ENCODE measurements at places on chromosomes 13 and 19.

DNA sequence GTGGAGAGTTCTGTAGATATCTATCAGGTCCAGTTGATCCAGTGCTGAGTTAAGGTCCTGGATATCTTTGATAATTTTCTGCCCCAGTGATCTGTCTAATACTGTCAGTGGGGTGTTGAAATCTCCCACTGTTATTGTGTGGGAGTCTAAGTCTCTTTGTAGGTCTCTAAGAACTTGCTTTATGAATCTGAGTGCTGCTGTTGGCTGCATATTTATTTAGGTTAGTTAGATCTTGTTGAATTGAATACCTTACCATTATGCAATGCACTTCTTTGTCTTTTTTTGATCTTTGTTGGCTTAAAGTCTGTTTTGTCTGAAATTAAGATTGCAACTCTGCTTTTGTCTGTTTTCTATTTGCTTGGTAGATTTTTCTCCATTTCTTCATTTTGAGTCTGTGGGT is 15.4 kb downstream of the AP1M1 start:
- DNase-seq: no peak

DNA sequence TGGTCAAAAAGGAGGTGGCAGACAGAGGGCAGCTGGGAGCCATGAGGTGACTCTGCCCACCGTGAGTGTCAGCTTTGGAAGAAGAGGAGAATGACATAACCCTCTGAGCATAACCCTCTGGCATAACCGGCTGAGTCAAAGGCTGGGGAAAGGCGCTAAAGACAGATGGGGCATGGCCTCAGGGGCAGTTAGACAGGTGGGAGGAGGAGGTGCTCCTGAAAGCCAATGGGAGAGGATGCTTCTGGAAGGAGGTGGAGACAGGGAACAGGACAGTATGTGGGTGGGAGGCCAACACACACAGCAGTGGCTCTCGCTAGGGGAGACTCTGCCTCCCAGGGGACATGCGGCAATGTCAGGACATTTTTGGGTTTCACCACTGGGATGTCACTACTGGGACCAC is 17.1 kb downstream of the ELAVL1 start:
- DNase-seq: no peak

GRCh38 chr13:23696610-23697009 is 126.4 kb downstream of the TNFRSF19 start:
- no peak for DNase-seq

DNA sequence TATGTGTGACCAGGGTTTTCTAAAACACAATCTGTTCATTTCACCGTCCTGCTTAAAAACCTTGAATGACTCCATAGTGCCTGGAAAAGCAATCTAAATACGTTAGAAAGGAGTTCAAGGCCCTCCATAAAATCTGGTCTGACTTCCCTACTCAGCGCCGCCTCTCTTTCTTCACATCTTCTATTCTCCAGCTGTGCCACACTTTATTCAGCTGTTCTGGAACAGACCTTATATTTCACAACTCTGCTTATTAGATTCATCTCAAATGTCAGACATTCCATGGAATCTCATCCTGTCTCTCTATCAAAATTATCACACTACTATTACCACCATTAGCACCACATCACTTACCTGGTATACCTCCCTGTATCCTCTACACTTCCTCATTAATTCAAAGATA is 19.8 kb upstream of the SPART start:
- no peak for DNase-seq

- no peak for DNase-seq
These were observed 116.1 kb downstream of the PTPRS start for GRCh38 chr19:5224480-5224879.

- peak; percentile 80 for DNase-seq
These were observed 46.2 kb downstream of the ACTN4 start for GRCh38 chr19:38693380-38694223.

DNA sequence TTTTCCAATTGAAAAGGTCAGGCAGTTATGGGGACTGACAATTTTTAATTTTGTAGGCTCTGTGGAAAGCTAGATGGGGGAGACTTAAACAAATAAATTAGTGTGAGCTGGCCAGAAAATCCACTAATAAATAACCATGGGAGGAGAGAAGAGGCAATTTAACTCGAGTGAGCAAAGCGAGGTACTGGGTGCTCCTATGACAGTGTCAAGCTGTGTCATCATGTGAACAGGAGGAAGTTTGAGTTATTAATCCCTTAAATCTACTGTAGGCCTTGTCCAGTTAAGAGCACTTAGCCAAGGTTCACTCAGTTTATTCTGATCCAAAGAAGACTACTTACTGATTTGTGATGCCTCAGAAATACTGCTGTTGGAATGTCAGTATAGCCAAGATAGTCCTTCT is 122.8 kb downstream of the OXGR1 start:
- DNase-seq: no peak

DNA sequence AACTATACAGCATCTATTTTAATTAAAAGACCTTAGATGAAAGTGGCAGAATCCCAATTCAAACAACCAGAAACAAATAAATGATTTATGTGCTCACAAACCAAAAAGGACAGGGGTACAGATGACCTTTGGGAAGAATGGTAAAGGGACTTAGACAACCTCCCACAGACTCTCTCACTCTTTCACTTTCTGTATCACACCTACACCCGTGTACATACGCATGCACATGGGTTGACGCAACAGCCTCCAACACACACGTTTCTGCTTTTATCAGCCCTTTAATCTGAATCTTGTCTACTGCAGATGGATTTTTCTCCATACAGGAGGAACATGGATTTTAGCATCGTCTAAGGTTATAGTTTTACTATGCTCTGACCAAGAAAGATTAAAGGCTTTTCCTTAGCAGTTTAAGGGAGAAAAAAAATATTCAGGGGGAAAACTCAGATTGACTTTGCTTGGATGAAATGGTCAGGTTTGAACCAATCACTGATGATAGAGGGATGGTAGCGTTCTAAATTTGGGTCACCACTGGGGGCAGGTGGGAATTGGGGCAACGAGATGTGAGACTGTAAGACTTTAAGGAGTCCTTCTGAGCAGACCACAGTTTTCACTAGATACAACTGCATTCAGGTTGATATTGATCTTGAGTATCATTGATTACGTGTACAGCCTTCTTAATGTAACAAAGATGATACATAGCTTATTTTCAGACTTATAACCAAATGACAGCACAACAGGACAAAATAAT is 166.1 kb downstream of the ITGBL1 start:
- DNase-seq: no peak

DNA sequence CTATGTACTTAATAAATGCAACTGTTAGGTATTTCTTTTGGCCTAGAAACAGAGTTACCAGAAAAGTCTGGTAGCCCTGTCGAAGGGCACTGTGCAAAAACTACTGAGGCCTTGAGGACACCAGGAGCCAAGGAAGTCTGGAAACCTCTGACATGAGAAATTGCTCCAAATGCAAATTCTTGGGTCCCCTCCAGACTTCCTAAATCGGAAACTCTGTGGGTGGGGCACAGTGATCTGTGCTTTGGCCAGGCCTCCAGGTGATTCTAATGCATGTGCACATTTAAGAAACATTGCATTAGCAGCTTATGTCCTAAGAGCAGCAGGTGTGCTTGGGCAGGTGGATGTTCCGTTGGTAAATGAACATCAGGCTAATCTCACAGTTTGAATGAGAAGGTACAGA is 50.0 kb downstream of the STARD13 start:
- no peak for DNase-seq

DNA sequence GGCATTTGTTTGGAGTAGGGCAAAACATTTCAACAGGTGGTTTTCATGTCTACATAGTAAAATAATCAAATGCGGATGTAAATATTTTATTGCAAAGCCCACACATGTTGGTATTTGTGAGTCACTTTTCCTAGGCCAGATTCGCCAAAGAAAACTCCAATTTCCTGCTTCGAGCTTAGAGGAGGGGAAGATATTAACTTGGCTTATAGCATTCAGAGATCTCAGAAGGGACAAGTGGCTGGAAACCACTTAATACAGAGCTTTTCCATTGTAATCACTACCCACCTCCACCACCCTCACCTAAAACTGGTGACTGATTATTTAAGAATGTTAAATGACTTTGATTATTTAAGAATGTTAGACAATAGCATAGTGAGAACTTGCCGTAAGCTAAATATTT is 530.6 kb upstream of the SPRY2 start:
- DNase-seq: no peak

GRCh38 chr19:46844067-46844489 is 6.6 kb downstream of the AP2S1 start:
- DNase-seq: no peak

DNA sequence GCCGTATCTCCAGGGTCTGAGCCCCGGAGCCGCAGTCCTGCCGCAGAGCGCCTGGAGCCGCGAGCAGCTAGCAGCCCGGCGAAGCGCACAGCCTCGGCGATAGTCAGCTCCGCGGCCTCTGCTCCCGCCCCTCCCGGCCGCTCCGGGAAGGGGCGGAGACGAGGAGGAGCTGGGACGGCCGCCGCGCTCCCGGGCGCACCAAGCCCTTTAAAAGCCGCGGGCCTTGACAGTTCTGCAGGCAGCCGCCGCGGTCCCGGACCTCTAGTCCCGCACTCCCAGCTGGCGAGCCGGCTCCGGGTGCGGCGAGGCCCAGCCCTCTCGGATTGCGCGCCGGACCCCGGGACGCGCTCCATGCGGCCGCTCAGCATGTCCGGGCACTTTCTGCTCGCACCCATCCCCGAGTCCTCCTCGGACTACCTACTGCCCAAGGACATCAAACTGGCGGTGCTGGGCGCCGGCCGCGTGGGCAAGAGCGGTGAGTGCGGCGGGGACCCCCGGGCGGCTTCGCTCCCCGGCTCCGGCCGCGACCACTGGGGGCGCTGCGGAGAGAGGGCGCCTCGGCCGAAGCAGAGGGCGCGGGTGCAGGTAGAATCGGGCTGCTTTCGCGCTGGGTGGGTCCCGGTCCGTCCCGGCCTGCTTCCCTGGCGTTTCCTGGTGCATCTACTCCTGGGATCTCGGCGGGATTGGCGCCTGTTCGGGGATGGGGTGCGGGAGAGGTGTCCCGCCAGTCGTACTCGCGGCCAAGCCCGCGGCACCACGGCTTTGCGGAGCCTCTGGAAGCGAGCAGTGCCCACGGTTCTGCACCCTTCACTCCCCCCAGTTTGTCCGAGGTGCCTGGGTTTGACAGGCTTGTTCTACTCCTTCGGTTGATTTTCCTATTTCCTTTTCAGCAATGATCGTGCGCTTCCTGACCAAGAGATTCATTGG is at the start of gene RASL11A:
TSS of gene RASL11A (plus strand) at position 237 of the 927 bp plus-strand sequence. CDS start at position 352, 115 bp downstream.
- DNase-seq: peak; percentile 92

DNA sequence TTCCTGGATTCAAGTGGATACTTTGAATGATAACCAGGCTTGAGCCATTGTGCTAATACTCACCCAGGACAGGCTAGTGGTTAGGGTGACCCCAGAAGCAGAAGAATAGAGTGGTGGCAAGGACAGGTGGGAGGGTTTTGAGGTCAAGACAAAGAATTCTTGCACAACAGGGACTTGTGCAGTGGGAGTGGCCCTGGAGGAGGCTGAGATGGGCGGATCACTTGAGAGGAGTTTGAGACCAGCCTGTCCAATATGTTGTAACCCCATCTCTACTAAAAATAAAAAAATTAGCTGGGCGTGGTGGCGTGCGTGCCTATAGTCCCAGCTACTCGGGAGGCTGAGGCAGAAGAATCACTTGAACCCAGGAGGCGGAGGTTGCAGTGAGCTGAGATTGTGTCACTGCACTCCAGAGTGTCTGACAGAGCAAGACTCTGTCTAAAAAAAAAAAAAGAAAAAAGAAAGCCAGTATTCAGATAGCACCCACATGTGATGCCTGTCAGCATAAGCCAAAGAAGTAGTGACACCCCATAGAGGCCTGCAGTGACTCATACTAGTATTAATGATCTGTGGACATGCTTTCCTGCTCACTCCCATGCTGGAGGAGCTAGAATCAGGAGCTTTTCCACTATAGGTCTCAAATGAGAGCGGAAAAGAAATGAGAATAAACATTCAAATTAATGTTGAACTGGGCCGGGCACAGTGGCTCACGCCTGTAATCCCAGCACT is 78.7 kb downstream of the RNF17 start:
- DNase-seq: no peak

GRCh38 chr13:75901501-75901900 is 265.4 kb downstream of the LMO7 start:
- no peak for DNase-seq

DNA sequence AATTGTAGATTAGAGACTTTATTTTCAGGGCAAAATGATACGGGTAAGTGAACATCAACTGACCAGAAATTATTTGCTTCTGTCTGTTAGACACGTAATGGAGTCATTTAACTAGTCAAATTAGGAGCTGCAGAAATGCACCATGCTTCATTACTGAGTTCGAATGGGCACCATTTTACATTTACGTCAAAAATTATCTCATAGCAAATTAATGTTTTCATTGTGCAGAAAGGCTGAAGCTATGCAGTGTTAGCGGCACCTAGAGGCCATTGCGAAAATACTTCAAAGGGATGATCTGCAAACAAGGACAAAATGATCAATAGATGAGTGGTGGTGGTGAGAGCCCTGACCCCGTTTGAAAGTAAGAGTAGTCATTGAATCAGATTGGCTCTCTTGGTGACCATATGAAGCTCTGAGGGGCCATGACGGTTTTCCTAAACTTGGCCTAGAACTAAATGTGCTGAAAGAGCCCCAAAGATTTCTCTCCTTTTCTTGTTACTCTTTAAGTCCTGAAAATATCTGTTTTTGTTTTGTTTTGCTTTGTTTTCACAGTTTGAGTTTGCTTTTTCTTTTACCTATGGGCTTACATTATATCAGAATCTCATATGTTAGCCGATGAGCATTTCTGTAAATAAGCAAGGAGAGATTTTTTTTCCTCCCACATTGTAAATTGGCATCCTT is 277.9 kb downstream of the ZNF536 start:
- peak; percentile 66 for DNase-seq

DNA sequence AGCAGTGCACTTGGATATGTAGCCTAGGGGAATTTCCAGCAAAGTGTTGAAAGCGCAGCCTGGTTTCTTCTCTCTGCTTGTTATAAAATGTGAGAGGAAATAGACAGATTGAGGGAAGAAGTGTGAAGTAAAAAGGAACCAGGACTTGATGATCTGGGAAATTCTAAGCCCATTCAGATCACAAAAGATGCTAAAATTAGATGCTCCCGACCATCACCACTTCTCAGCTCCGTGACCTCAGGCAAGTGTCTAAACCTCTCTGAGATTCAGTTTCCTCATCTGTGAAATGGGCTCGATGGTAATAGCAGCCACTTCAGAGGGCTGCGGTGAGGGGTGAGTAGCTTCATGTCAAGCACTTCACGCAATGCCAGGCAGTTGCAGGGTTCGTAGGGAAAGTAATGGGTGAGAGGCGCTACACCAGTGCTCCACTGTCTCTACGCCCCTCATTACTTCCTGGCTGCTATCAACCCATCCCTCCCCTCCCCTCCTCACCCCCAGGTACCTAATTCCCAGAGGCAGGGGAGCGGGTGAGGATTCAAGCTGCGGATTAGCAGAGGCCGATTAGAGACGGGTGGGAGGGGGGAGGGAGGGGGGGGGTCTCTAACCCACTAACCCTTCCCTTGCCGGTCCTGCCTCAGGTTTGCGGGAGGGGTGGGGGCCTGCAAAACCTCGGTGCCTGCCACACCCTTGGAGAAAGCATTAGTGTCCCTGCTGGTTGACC is 9.0 kb upstream of the NFIC start:
- no peak for DNase-seq

DNA sequence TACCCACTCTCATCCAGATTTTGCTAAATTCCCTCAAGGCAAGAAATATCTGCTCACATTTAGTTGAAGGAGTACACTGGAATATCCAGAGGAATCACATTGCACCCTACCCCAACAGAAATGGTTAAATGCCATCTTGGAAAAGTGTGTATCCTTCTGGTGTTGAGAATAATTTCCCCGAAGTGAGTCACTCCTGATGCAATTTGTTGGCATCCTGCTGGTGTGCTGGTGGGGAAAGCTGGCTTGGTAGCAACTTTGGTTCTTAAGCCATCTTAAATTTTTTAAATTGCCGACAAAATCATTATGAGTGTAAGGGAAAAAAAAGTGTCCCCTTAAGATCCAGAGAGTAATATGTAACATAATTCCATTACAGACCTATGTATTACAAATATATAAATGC is 337.3 kb upstream of the DACH1 start:
- DNase-seq: no peak

Data from sciatic nerve (tissue), 2 donors.